ENCODE measurements at places on chromosomes 2 and 18. TPM values are rescaled to one million over a fixed set of nuclear protein-coding genes. Genes with fewer than 3 reads are reported as not detected.

The NLRC4 gene
- total RNA-seq: not detected

The FAM98A gene
- total RNA-seq: 152 TPM

The DUSP19 gene
- 1.6 TPM for total RNA-seq

The LBX2 gene
- total RNA-seq: 2.9 TPM

The CERKL gene
- under 0.01 TPM for total RNA-seq

The BOLL gene
- total RNA-seq: not detected
